ENCODE measurements at places on chromosomes 12 and 14. TPM values are rescaled to one million over a fixed set of nuclear protein-coding genes. Genes with fewer than 3 reads are reported as not detected.
A peak's percentile ranks its signal among the peaks of the same experiment; 100 is the strongest.

- no peak overlapping the region for H3K27ac ChIP-seq
- no peaks in the 10 kb centered on the region for H3K36me3 ChIP-seq
- no peaks in the 10 kb centered on the region for H3K4me1 ChIP-seq
- no peaks in the 10 kb centered on the region for H3K27me3 ChIP-seq
Measured at GRCh38 chr12:66352197-66352596, 49.9 kb downstream of the HELB start.

- H3K27ac ChIP-seq: peak overlapping the region; percentile 41
- peak; percentile 67 for DNase-seq
- peaks cover 11% of the 10 kb centered on the region for H3K4me1 ChIP-seq
- no peaks in the 10 kb centered on the region for H3K27me3 ChIP-seq
Measured at GRCh38 chr12:18998343-18999261, 130.9 kb upstream of the PLEKHA5 start.

- H3K4me3 ChIP-seq: no peak overlapping the region
- no peaks in the 10 kb centered on the region for H3K36me3 ChIP-seq
- peaks cover 13% of the 10 kb centered on the region for H3K4me1 ChIP-seq
Measured at GRCh38 chr12:57456145-57456700, 1.1 kb downstream of the INHBE start.

DNA sequence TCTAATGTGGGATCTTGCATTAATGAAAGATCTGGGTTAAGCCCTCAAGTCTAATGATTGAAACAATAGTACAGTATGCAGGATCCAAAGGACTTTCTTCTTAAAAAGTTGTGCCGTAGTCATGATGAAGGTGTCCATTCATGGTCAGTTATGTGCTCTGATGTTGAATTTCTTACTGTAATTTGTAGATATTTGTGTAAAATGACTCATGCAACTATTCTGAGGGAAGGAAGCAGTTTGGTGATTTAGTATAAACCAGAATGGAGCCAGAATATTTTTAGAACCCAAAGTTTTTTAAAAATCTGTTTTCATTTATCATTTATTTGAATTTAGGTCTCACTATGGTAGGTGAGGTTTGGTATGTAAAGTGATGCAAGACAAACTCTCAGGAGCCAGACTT, 151.2 kb downstream of the AKAP6 start:
- no peaks in the 10 kb centered on the region for H3K36me3 ChIP-seq
- H3K4me3 ChIP-seq: no peak overlapping the region
- no peak overlapping the region for H3K27ac ChIP-seq
- H3K4me1 ChIP-seq: no peaks in the 10 kb centered on the region
- no peaks in the 10 kb centered on the region for H3K27me3 ChIP-seq

GRCh38 chr14:104707608-104708595, 16.1 kb upstream of the ADSS1 start:
- H3K36me3 ChIP-seq: peaks cover 33% of the 10 kb centered on the region
- no peak overlapping the region for H3K27ac ChIP-seq
- DNase-seq: no peak

GRCh38 chr14:95291859-95292542, 27.7 kb downstream of the CLMN start:
- H3K36me3 ChIP-seq: no peaks in the 10 kb centered on the region
- no peak overlapping the region for H3K4me3 ChIP-seq
- no peak overlapping the region for H3K27ac ChIP-seq
- no peaks in the 10 kb centered on the region for H3K27me3 ChIP-seq

Gene TOMM20L
- not detected for total RNA-seq

DNA sequence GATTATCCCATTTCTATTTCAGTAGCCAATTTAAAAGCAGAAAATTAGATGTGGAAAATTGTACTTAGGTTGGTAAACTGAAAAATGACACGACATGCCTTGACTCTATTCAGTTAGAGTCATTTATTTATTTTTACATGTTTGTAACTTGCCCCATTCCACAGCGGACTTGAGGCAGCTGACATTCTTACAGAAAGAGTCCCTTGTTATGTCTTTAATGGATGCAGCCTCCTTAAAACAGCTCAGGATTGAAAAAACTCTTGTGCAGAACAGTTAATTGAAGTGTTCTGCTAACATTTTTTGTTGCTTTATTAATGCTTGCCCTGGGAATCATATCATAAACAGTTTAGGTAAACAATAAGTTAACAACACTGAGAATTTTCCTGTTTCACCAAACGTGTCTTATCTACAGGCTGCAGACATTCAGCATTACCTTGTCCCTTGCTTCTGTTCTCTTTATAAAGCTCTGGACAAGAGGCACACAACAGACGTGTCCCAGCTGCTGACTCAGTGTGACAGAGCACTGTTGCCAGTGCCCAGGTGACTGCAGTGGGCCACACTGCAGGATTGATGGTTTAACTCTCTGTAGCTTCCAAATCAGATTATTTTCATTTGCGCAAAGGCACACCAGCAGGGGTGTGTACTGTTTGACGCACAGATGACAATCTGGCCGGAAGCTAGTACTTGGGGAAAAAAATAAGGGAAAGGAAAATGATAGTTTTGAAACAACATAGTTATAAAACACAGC, 101.6 kb downstream of the PELI2 start:
- H3K27ac ChIP-seq: no peak overlapping the region
- H3K36me3 ChIP-seq: no peaks in the 10 kb centered on the region
- H3K27me3 ChIP-seq: no peaks in the 10 kb centered on the region
- DNase-seq: no peak
- H3K4me3 ChIP-seq: no peak overlapping the region

DNA sequence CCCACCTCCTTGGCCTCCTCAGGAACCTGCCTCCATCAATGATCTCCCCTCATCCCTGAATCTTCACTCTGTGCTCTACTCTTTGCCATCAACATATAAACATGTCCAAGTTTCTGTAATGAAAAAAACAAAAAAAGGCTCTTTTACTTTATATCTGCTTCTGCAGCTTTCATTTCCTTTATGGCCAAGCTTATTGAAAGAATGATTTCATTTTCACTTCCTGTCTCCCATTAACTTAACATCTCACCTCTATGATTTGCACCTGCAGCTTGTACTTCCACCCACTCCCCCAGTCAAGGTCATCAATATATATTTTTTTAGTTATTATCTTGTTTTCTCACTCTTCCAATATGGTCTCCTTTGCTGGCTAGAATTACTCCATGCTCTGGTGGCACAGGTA, 15.6 kb upstream of the RNU6-7 start:
- H3K4me1 ChIP-seq: no peaks in the 10 kb centered on the region
- no peaks in the 10 kb centered on the region for H3K36me3 ChIP-seq
- DNase-seq: no peak
- no peak overlapping the region for H3K4me3 ChIP-seq
- H3K27ac ChIP-seq: no peak overlapping the region
- H3K27me3 ChIP-seq: no peaks in the 10 kb centered on the region

- H3K36me3 ChIP-seq: no peaks in the 10 kb centered on the region
- H3K27ac ChIP-seq: no peak overlapping the region
- DNase-seq: no peak
- H3K4me3 ChIP-seq: no peak overlapping the region
Measured at GRCh38 chr12:93530358-93530757, 42.1 kb upstream of the SOCS2 start.

- H3K36me3 ChIP-seq: no peaks in the 10 kb centered on the region
- no peak overlapping the region for H3K27ac ChIP-seq
- no peaks in the 10 kb centered on the region for H3K27me3 ChIP-seq
- H3K4me3 ChIP-seq: no peak overlapping the region
- H3K4me1 ChIP-seq: peaks cover 17% of the 10 kb centered on the region
Measured at GRCh38 chr14:95132760-95133159, 24.6 kb downstream of the DICER1 start.

GRCh38 chr12:66859751-66860440, 181.0 kb upstream of the GRIP1 start:
- no peaks in the 10 kb centered on the region for H3K36me3 ChIP-seq
- no peak overlapping the region for H3K27ac ChIP-seq
- H3K27me3 ChIP-seq: no peaks in the 10 kb centered on the region
- H3K4me3 ChIP-seq: no peak overlapping the region
- no peak for DNase-seq

Gene BMAL2
- total RNA-seq: 0.63 TPM

GRCh38 chr12:98738002-98738401, 92.9 kb downstream of the APAF1 start:
- no peaks in the 10 kb centered on the region for H3K27me3 ChIP-seq
- H3K27ac ChIP-seq: no peak overlapping the region
- no peak for DNase-seq

All from thyroid gland (tissue), 4 donors.